ENCODE measurements at places on chromosomes 11 and 22. TPM values are rescaled to one million over a fixed set of nuclear protein-coding genes. Genes with fewer than 3 reads are reported as not detected.
A peak's percentile ranks its signal among the peaks of the same experiment; 100 is the strongest.

GRCh38 chr11:119539583-119539982, 116.6 kb upstream of the THY1 start:
- DNase-seq, result no peak

DNA sequence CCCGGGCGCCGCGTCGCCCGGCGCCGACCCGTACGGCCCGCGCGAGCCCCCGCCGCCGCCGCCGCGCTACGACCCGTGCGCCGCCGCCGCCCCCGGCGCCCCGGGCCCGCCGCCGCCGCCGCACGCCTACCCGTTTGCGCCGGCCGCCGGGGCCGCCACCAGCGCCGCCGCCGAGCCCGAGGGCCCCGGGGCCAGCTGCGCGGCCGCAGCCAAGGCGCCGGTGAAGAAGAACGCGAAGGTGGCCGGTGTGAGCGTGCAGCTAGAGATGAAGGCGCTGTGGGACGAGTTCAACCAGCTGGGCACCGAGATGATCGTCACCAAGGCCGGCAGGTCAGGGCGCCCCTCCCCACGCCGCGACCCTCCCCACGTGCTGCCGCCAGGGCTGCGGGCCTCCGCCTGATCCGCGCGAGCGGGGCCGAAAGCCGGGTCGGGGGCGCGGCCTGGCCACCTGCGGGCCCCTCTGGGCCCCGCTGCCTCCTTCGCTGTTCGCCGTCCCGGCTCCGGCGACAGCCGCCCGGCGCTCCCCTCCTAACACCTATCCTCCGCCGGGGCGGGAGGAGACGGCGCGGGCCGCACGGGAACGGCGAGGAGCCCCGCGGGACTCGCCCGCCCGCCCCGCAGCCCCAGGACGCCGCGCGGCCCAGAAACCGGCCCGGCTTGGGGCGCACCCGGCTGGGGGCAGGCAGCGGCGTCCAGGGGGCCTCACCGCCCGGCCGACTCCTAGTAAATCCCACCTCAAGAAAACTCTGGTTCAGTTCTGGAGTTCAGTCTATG, 560 bp downstream of the TBX1 start:
- no peak for DNase-seq

OR10D3 gene
- polyA plus RNA-seq, result not detected

VSIG10L2 gene
- polyA plus RNA-seq, result 0.28 TPM

- DNase-seq, result no peak
These were observed 1.0 kb downstream of the SYT12 start for GRCh38 chr11:67023957-67024353.

DNA sequence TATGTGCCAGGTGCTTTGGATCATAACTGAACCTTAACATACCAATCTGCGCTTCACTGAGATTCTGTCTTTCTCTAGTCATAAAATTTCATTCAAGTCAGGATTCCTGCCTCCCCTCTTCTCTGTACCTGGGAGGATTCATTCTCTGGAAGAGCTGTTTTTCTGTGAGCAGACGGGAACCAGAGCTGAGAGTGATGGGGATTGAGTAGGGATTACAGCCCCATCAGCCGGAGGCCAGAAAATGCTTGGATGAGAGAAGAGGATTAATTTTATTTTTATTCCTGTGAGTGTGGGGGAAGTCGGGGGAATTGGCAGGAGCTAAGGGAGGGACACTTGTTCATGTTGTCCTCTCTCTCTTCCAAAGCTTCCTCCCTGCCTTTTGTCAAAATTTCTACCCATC, 4.7 kb downstream of the STX3 start:
- no peak for DNase-seq

SCN4B gene
- 4.7 TPM for polyA plus RNA-seq

CD3G gene
- 0.13 TPM for polyA plus RNA-seq

GRCh38 chr11:17753153-17753552, 18.6 kb downstream of the KCNC1 start:
- no peak for DNase-seq

DNA sequence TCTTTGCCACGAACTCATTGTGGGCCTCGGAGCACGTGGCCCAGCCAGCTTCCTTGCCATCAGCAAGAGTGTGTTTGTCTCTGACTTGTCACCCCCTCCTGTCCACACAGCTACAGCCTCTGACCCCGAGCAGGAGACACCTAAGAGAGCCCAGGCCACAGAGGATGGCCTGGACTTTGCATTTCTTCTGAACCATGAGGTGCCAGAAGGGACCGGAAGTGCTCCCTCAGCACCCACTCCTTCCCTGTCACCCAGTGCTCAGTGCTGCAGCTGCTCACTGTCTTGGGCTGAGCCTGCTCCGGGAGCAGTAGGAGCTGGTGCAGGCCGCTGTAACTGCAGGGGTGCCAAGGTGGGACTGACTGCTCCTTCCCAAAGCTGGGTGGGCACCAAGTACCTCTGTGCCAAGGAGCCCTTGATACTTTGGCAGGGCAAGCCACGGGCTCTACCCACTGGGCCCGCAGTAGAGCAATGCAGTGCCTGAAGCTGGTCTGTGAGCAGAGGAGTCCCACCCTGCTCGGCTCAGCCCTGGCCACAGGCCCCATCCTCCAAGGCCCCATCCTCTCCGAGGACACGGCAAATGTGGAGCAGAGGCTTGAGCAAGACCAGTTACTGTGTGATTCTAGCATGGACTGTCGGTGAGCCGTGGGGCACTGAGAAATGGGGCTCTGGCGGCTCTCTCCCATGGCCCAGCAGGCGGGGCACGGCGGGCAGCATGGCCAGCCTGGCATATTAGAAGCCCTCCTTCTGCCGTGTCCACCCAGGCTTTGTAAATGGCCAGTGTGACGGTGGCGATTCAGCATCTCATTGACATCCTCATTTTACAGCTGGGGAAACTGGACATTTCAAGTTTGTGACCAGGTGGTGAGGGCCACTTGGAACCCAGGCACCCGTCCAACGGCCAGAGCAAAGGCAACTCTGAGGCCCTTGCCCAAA, 6.3 kb downstream of the GRK2 start:
- no peak for DNase-seq

- no peak for DNase-seq
These were observed 2.0 kb downstream of the P2RX3 start for GRCh38 chr11:57340039-57340615.

GRCh38 chr11:68470304-68470811, 9.8 kb downstream of the PPP6R3 start:
- no peak for DNase-seq

CHST1 gene
- 14.6 TPM for polyA plus RNA-seq

DNA sequence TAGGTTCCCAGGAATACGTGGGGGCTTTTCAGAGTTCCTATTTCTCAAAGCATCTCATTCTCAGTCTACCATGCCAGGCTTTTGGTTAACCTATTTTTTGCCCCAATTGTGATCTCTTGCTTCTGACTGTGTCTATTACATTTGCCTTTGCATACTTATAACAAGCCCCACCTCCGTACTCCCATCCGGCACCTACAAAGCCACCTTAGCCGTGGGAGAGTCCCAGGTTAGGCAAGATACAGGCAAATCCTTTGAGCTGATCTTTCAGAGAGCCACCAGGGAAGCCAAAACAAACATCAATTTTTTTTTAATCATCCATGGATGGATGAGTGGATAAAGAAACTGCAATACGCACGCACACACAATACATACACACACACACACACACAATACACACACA, 18.6 kb upstream of the PANX3 start:
- no peak for DNase-seq

GRCh38 chr11:71336996-71337754, 84.8 kb upstream of the SHANK2 start:
- no peak for DNase-seq

DNA sequence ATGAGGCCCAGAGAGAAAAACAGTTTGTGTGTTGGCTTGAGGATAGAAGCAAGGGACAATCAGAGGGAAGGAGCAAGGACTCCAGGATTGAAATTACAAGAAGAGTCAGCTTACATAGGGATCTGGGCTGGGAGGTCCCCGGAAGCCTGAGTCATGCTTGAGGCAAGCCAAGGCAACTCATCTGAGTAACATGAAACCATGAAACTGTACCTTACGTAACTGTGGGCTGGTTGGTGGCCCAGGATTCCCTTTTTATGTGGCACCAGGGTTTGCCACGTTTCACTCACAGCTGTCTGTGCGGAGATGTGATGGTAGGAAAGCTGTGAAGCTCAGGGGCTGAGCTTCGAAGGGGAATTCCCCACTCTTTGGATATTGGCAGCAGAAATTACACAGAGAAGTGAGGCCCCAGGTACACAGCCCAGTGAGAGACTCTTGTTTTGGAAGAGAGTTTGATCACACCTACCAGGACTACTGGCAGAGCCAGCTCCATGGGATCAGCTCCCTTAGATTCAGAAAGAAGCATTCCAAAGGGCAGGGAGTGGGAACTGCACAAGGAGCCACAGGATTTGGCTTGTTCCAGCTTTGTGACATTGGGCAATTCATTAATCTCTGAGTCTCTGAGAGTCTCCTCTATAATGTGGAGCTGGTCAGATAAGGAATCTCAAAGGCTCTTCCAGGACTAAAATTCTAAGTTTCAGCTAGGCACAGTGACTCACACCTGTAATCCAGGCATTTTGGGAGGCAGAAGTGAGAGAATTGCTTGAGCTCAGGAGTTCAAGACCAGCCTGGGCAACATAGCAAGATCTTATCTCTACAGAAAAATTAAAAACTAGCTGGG, 7.8 kb downstream of the SLC5A1 start:
- no peak for DNase-seq

CRYAB gene
- polyA plus RNA-seq, result 886 TPM

- no peak for DNase-seq
These were observed 745.9 kb upstream of the TENM4 start for GRCh38 chr11:80186692-80187091.

DNA sequence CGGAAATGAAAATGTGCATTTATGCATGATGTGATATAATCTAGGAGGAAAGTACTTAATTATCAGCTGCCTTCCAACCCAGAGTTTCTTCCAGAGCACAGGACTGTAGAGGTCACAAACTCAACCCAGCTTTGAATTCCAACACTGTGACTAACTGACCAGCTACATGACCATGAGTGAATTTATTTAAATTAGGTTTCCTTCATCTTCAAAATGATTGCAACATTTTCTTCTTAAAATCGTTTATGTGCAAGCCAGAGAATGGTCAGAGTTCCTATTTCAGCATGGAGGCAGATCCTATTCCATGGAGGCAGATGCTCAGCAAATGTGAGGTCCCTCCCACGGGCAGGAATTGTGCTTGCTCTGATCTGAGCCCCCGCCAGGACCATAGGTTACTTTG, 42.4 kb downstream of the OSBP start:
- DNase-seq, result no peak

SPON1 gene
- 18.9 TPM for polyA plus RNA-seq

GRCh38 chr11:96188243-96189006, 154.6 kb downstream of the MAML2 start:
- DNase-seq, result no peak

DNA sequence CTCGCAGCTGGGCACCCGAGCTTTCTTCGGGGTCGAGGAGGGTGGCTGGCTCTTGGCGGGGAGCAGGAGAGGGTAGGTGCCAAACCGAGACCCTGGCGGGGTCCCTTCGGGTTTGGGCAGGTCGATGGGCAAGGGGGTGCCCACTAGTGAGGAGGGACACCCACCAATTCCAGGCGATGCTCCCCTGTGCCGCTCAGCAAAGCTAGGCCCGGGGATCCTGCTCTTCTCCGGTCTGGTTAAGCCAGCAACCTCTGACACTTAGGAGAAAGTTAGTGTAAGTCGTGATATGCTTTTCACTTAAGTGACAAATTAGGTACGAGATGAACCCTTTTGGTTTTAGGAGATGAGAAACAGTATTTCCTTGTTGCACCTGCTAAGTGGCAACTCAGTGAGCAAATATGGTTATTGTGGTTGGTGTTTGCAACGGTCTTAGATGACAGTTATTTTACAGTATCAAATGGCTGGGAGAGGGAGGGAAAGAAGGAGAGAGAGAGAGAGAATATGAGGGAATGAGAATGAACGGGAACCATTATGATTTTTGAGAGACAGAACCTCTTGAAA, 565 bp downstream of the NUCB2 start:
- no peak for DNase-seq

INS gene
- polyA plus RNA-seq, result not detected

DNA sequence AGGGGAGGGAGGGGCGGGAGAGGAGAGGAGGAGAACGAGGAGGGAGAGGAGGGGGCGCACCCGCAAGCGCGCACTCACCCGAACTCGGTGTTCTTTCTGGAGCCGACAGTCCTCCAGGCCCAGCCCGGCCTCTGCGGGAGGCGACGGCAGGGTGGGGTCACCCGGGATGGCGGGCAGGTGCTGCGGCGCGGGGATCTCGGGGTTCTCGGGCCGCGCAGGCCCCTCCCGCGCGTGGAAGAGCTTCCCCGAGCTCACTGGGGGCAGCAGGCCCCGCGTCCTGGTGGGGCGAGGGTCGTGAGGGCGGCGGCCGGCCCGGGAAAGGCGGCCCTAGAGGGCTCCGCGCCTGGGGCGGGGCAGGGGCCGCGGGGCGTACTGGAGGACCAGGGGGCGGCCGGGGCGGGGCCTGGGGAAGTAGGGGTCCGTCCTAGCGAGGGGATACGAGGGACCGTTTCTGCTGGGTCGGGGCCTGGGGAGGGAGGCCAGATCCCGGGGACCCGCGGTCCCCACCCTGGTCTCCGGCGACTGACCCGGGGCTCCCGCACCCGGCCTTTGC, 5.2 kb downstream of the LMNTD2 start:
- DNase-seq, result no peak

- no peak for DNase-seq
These were observed 12.6 kb downstream of the UCP3 start for GRCh38 chr11:73996161-73996747.

GRCh38 chr22:49512487-49513165, 315.0 kb downstream of the BRD1 start:
- DNase-seq, result no peak

DNA sequence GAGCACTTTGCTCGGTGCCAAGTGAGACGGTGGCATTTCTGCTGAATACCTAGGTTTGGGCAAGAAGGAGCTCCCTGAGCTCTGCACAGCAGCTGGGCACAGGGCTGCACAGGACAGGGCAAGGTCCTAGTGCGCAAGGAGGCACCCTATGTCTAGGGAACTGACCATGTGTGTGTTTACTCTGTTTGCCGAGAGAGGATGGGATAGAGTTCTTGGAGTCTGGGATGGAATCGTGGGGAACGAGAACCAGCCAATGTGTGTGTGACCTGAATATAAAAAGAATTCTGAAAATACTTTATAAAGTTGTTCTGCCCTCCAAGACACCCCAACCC, 179.5 kb upstream of the NECTIN1 start:
- DNase-seq, result no peak

DUSP8 gene
- polyA plus RNA-seq, result 37.3 TPM

HTR3A gene
- polyA plus RNA-seq, result 0.24 TPM

DNA sequence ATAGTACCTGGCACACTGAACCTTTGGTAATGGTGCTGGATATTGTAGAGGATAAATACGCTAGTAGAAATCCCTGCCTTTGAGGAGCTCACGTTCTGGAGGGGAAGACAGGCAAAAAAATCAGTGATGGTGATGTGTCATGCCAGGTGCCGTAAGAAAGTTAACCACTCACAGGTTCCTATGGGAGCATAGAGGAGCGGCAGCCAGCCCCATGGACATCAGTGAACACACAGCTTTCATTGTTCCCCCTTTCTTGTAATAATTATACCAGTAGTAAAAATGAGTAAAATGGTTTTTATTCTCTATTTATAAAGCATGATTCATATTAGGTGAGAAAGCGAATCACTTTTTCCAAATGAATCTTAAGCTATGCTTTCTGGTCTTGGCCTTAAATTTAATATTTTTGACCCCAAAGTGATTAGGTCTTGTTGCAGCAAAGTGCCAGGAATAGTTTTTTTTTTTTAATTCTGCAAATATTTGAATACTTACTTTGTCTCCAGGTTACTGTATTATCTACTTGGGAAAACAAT, 57.9 kb downstream of the UVRAG start:
- no peak for DNase-seq

- no peak for DNase-seq
These were observed 445.7 kb downstream of the AASDHPPT start for GRCh38 chr11:106523171-106523570.

CENPM gene
- 5.3 TPM for polyA plus RNA-seq

GRCh38 chr11:12692229-12693075, 18.2 kb downstream of the TEAD1 start:
- DNase-seq, result peak; percentile 71

- no peak for DNase-seq
These were observed 11.3 kb downstream of the OSBP2 start for GRCh38 chr22:30705710-30706651.
